ENCODE measurements at places on chromosomes 2 and 18.
A peak's percentile ranks its signal among the peaks of the same experiment; 100 is the strongest.

- DNase-seq: no peak
Measured at GRCh38 chr18:59218018-59218417, 1.9 kb upstream of the GRP start.

- DNase-seq: no peak
Measured at GRCh38 chr2:133431289-133431688, 137.0 kb downstream of the NCKAP5 start.

DNA sequence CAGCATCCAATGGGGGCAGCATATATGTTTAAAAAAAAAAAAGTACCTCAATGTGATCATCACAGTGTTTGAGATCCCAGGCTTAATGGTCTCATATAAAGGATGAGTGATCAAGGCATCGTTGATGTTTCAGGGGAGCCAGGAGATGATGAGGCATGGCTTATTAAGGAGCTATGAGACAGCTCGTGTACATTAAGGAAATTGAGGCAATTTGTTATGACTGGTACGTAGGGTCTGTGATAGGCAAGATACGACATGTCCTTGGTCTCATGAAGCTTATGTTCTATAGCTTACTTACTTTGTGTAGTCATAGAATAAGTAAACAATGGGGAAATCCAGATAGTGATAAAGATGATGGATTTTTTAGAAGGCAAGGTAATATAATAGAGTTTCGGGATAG, 49.1 kb upstream of the FAM171B start:
- no peak for DNase-seq

- no peak for DNase-seq
Measured at GRCh38 chr18:34207344-34207851, 17.3 kb downstream of the NOL4 start.

DNA sequence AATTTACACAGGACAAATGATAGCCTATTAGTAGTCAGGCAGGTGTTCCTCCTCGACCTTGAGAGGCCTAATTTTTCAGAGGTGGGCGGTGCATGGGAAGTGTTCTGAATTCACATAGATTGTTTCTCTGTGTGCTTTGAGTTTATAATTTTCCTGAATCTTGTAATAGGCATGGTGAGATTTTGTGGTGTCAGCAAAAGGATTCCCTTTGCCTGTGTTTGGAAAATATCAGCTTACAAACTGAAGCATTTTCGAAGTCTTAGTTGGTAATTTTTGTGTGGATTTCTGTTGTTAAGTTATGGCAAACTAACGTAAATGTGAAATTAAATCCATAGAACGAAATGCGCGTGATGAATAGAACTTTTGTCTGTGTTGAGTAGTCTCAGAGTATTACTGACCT, 194.0 kb upstream of the RBMS1 start:
- no peak for DNase-seq

DNA sequence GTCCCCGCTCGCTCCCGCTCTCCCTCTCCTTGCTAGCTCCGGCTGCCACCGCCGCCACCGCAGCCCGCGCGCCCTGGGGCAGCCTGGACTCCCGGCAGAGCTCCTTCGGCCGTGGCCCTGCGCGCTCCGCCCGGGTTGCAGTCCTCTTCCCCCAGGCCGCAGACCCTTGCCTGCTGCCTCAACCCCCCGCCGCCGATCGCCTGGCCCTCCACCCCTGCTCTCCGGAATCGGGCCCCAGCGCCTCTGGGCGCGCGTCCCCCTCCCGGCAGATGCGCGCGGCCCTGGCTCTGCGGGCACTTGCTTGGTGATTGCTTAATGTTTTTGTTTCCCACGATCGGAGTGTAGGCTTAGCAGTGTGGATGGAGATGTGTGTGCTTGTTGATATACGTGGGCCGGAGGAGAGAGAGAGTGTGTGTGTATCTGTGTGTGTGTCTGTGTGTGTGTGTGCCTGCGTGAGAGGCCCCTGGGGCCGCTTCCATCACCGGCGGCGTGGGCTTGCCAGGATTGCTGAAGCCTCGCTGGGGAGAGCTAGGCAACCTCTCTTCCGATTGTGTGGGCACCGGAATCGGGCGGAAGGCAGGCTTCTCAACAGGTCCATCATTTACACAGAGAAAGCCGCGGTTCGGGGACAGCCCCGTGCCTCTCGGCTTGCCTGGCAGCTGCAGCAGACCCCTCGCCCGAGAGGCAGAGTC, 877 bp downstream of the INHBB start:
- DNase-seq: peak; percentile 76

DNA sequence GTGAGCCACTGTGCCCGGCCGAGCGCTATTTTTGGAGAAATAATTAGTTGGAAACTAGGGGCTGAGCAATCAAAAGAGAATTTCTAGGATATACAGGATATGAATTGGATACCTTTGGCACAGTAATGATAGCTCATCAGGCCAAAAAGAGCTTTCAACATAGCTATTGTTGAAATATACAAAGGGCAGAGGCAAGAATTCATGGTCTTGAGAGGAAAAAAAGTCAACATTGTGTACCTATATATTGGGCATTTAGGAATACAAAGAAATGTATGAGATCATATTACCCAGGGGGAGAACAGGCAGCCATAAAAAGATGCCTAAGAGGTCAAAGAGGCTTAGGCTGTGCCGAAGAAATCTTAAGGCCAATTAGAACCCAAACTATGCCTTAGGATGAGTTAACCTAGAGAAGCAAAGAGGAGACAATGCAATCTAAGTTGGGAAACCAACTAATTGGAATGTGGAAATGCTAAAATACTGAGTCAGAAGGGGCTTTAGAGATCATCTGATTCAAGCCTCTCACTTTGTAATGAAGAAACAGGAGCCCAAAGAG, 99.0 kb downstream of the RBBP8 start:
- DNase-seq: no peak

DNA sequence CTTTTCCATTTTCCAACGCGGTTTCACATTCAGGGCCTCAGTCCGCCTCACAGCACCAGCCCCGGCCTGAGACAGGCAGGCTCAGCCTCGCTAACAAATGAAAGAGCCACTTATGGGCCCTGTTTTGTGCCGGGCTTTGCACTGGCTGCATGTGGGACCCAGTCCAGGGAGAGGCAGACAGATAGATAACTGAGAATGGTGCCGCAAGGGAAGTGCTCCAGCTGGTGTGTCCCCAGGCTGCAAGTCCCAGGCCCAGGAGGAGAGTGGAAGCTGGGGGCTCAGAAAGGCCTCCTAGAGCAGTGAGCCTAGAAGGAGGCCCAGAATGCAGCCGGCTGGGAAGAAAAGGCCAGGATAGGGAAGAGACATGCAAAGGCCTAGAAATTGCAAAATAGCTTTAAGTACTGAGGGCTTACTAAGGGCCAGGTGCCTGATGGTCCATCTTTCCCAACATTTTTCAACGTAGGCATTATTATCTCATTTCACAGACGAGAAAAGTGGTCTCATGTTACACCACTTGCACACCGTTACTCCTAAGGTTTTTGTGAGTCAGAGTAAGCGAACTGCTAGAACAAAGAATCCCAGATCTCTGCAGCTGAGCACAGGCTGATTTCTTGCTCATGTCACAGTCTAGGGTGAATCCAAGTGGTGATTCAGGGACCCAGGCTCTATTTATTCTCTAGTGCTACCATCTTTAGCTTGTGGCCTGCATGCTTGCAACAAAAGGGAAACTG, 26.0 kb downstream of the ADRA2B start:
- DNase-seq: peak; percentile 13

- no peak for DNase-seq
Measured at GRCh38 chr2:158724803-158725381, 70.2 kb upstream of the DAPL1 start.

DNA sequence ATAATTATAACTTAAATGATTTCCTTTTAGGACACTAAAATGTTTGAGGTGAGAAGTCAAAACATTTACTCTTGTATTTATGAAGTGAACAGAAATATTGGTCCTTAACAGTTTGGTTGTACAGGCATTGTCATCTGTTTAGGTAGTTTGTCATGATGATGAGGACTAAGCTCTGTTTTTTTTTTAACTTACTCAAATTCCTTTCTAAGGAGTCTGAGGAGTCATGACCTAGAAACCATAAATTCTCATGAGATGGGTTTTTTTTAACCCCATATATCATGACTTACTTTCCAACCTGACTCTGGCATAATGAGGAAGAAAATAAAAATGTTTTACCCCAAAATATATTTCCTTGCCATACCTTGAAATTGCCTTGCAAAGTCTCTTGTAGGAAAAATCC, 1176.2 kb downstream of the SUCLG1 start:
- DNase-seq: no peak

DNA sequence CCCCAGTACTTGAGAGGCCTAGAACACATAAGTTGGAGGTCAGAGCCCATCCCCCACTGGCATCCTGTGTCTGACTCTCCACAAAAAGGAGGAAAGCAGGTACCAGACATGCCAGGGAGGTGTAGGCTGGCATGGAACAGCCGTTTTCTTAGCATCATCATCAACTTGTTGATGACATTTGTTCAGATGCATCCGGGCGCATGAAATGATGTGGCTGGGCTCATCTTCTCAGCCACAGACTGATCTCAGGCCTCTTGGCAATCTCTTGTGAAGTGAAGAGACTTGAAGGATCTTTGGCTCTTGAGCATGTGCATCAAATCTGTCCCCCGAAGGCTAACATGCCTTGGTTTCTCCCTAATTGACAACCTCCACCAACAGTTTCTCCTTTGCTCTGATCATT, 243.3 kb downstream of the TSN start:
- no peak for DNase-seq

DNA sequence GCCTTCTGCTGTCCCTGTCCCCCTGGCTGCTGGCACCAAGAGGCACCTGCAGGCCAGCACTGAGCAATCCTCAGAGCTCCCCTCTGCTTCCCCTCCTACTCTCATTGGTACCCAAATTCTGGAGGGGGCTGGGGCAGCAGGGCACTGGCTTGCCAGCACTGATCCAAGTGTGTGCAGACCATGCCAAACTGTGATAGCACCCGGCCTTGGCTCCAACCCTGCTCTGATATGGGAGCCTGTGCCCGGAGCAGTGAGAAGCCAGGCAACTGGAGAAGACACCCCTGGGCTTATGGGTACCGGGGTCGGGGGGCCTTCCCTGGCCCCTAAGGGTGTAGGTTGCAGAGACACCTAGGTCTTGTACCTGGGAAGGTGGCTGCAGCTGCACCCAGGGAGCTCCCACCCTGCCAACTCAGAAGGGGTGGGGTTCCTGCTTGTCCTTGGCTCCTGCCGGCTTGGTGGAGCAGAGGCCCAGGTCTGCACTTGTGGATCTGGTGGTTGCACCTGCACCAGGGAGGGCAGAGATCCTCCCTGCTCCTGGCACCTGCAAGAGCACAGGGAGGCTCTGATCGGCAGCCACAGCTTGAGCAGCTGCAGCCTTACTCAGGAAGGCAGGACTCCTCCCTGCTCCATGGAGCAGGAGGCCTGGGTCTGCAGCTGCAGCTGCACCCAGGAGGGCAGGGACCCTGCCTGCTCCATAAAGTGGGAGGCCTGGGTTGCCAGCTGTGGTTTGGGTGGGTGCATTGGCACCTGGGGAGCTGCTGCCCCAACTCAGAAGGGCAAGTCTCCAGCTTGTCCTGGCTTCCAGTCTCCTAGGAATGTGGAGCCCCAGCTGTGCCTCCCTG, 96.3 kb downstream of the BCL2L11 start:
- no peak for DNase-seq

GRCh38 chr2:142131010-142131669, at the start of gene LRP1B:
LRP1B (minus strand) TSS chr2:142131016; CDS start chr2:142130729, 287 bp downstream.
- no peak for DNase-seq

DNA sequence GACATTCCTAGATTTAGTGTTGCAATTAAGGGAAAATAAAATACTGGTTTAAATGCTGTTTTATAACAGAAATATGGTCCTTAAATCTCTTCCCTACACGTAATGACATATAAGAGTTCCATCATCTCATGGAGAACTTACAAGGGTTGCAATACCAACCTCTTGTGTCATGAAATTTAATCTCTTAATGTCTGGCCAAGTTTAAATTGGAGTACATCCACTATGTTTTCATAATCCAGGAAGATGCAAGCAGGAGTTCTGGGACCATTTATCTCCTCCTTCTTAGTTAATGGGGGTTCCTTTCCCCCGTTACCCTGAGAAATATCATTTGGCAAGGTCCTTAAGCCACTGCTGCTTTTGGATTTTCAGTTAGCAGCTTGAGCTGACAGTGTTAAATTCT, 126.0 kb upstream of the ACVR2A start:
- DNase-seq: no peak

GRCh38 chr2:201158111-201158929, 24.6 kb upstream of the CASP10 start:
- peak; percentile 72 for DNase-seq

DNA sequence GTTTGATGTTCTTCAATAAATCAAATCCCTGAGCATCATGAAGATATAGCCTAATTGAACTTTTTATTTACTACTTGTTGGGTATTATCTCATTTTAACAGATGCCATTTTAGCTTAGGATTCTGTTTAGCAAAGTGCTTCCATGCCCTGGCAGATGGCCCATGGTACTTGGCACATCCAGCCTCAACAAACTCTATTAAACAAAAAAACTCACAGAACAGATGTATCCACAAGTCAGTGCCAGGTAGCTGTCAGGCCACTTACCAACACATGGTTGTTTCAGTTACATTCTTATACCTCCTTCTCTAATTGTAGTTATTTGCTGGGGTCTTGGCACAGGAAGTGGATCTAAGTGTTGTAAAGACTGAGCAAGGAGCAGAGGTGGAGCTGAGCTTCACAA, 29.6 kb downstream of the GAD1 start:
- DNase-seq: no peak

DNA sequence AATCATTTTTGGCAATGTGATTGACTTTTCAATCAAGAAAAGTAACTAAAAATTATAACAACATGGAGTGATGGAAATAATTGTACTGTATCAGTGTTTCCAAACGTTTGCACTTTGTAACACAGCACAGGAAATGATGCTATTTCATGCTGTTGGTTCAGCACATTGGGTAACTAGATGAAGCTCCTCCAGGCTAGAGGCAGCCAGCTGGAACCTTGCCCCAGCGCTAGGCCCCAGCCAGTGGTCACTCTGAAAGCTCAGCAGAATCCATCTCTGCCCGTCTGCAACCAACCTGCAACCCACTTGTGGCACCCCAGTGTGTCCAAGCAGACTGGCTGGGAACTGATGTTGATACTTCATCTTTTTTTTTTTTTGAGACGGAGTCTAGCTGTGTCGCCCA, 15.3 kb downstream of the UNC50 start:
- no peak for DNase-seq
